ENCODE measurements at places on chromosomes 4 and X.

DNA sequence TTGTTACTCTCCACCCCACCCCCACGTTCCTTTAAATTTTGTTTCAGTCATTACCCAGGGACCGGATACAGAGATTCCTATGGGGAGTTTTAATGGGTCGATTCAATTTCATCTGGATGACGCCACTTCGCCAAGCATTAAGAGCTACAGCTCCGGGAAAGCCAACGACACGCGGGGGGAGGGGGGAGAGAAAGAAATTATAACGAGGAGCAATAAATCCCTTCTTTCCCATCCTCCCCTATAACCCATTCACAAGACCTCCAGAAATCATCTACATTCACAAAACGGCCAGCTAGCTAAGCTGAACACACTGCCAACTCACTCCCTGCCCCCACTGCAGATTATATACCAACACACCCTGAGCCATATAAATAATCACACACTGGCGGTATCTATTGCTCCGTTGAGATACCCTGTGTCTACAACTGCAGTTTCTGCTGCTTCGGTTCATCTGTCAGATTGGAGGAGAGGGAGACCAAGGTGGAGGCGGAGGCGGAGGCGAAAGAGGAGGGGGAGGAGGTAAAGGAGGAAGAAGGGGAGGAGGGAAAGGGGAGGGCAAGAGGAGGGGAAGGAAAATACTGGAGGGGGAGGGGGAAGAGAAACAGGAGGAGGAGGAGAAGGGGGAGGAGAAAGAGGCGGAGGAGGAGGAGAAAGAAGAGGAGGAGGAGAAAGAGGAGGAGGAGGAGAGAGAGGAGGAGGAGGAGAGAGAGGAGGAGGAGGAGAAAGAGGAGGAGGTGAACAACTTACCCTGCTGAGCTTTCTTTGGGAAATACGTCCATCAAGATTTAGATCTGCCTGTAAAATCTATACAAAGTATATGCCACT, 113.9 kb upstream of the VAMP7 start:
- DNase-seq: peak; percentile 77

DNA sequence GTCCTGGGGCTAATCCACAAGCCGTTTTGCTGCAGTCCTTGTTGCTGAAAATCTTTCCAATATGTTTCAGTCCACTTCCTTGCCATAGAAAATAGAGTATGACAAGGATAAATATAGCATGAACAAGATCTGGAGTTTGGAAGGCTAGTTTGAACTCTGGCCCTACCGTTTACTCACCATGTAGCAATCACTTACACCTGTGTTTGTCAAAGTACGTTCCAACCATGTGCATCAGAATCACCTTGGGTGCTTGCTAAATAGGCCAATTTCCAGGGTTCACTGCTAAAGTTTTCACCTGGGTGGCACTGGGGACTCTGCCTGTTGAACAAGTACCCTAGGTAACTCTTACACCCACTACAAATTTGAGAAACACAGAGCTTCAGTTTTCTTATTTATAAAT, 188.9 kb downstream of the ENOX2 start:
- DNase-seq: no peak

DNA sequence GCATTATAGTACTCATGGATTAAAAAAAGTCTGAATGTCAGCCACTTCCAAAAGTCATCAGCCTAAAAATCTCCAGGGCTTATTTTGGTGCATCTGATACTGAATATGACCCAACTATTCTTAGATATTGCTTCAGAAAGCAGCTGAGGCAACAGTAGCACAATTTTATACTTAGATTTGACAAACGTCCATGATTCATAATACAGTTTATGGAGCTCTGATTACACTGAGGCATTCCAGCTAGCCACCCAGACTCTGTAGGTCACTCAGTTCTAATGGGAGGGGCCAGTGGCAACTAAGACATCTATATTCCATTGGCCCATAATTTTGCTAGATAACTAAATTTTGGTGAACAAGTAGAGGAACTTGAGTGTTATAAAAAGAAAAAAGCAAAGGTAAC, 10.3 kb downstream of the SPATA4 start:
- DNase-seq: no peak

- no peak for DNase-seq
These were observed 131.6 kb downstream of the EMCN start for GRCh38 chr4:100386270-100386669.

GRCh38 chr4:111066887-111067286, 444.0 kb upstream of the PITX2 start:
- DNase-seq: no peak

DNA sequence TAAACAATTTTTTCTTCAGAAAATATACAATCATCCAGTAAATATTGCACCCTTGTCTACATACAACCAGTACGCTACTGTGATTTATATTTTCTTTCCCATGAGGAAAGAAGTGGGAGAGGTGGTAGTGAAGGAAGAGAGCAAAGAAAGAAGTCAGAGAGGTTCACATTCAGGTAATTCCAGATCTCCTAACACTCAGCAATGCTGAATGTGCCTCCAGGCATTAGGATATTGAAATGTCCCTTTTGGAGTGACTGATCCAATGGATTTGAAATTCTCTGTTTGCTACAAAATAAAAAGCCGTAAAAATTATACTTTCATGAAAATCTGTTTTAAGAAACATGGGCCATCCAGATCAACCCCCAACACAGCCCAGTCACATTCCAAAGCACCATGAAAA, 211.9 kb upstream of the NR3C2 start:
- DNase-seq: no peak

GRCh38 chr4:11480683-11481082, 52.0 kb upstream of the HS3ST1 start:
- no peak for DNase-seq

DNA sequence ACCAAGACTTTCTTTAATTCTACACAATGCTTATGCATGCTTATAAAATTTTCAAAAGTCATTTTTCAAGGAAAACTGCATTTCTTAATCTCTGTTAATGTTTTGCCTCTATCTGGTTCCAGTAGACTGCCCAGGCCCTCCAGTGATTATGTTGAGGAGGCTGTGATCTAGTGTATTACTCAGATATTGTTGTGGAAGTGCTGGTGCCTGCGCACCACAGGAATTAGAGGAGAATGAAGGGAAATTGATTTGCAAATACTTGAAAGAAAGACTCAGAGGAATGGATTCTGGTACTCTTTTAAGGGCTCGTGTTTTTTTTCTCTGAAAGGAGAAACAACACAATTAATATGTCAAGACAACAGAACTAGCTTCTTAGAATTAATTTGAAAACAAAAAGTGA, 1015.1 kb downstream of the RPA4 start:
- no peak for DNase-seq

Data from A673 (cell line).